ENCODE measurements at places on chromosomes 4 and X.

GRCh38 chr4:106208481-106209460, 107.2 kb downstream of the TBCK start:
- DNase-seq = no peak

GRCh38 chr4:105666693-105667092, 41.8 kb downstream of the INTS12 start:
- no peak for DNase-seq

- no peak for DNase-seq
Measured at GRCh38 chrX:116239944-116240840, 69.6 kb downstream of the AGTR2 start.

- DNase-seq = no peak
Measured at GRCh38 chr4:183556947-183557346, 52.1 kb downstream of the ING2 start.

DNA sequence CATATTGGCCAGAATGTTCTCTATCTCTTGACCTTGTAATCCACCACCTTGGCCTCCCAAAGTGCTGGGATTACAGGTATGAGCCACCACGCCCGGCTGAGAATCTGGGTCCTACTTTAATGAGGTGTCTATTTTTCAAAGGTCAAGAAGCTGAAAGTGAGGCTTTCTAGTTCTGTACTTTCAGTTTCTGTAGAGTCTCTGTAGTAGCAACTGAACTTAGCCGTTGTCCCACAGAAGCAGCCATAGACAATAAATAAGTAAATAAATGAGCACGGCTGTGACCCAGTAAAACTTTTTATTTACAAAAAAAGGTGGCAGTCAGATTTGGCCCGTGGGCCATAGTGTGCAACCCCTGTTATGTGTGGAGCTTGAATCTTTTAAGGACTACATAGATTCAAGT, 92.0 kb downstream of the FNIP2 start:
- no peak for DNase-seq

- DNase-seq = no peak
Measured at GRCh38 chr4:75511841-75512240, 2.4 kb downstream of the RCHY1 start.

DNA sequence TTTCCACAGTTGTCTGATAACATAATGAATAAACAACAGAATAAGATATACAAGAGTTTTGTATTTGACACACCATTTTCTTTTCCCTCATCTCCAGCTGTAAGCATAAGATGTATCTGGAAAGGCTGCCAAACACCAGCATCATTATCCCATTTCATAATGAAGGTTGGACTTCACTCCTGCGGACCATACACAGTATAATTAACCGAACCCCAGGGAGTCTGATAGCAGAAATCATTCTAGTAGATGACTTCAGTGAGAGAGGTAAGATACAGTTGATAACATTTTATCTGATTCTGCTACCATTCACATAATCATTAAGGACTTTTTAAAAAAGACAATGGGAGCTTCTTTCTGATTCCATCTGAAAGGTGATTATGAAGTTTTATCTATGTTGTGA, 535.2 kb downstream of the GALNTL6 start:
- DNase-seq = no peak

DNA sequence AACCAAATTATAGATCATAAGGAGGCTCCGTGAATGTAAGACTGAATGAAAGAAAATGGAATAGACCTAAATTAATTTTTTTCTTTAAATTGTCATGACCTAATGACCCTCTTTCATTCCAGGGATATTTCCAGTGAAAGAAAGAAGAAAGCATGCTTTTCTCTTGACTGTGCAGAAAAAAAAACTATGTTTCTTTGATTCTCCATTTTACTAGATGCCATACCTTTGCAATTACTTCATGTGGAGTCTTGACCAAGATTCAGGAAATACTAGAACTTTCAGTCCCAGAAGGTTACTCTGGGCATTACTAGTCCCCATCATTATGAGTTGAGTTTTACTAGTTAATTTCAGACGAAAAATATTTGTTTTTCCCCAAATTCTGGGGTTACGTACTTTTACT, 6.4 kb upstream of the COMMD8 start:
- no peak for DNase-seq

DNA sequence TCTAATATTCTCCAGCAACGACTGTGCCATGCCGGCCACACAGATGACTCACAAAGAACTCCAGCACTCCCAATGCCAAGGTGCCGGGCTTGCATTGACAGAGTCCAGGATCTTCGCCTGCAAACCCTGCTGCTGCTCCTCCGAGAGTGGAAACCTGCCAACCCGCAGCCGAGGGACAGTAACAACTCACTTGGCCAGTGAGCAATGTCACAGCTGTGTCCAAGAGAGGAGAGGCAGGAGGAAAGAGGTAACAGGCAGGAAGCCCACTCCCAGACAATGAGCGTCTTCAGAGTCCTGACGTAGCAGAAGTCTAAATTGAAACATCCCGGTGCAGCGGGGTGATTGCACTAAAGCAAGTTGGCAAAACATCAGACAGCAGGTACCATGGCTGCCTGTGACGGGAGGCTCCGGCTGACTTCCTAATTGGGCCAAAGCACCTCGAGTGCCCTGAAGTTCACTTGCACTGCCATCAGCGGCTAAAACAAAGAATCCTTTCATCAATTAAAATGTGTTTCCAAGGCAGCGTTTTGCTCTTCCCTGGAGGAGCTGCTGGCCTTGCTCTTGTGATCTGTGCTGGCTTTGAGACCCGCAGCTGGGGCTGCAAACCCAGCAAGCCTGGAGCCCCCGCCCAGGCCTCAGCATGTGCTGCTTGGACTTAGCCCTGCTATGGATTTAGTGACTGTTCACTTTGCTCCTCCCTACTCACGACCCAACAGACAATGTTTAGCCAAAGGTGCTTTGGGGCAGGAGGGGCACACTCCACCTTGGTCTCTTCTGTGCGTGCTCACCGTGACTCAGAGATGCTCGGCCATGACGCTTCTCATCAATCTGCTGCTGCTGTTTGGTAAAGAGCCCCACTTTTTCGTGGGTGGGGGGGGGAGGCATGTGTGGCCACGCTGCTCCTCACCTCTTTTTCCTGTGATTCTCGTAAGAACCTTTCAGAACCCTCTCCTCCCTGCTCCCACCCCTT, 36.5 kb downstream of the DCTD start:
- no peak for DNase-seq

GRCh38 chr4:88792821-88793220, 95.2 kb upstream of the NAP1L5 start:
- no peak for DNase-seq

DNA sequence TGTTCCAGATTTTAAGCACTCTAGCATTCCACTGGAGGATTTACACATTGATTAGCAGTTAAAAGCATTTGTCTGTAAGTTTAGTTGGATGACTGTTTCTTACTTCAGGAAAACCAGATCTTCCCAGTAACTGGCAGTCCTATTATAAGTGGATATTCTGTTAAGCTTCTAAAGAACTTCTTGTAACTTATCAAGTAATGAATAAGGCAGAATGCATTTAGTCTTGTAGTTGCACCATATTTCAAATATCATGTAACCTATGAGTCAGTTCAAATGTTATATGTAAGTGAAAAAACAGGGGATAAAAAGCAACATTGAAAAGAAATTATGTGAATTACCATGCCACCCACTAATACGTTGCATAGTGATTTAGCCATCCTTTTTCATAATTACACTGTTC, 30.2 kb upstream of the TENM3 start:
- DNase-seq = no peak

- no peak for DNase-seq
Measured at GRCh38 chrX:49103637-49104036, 19.9 kb downstream of the GPKOW start.

DNA sequence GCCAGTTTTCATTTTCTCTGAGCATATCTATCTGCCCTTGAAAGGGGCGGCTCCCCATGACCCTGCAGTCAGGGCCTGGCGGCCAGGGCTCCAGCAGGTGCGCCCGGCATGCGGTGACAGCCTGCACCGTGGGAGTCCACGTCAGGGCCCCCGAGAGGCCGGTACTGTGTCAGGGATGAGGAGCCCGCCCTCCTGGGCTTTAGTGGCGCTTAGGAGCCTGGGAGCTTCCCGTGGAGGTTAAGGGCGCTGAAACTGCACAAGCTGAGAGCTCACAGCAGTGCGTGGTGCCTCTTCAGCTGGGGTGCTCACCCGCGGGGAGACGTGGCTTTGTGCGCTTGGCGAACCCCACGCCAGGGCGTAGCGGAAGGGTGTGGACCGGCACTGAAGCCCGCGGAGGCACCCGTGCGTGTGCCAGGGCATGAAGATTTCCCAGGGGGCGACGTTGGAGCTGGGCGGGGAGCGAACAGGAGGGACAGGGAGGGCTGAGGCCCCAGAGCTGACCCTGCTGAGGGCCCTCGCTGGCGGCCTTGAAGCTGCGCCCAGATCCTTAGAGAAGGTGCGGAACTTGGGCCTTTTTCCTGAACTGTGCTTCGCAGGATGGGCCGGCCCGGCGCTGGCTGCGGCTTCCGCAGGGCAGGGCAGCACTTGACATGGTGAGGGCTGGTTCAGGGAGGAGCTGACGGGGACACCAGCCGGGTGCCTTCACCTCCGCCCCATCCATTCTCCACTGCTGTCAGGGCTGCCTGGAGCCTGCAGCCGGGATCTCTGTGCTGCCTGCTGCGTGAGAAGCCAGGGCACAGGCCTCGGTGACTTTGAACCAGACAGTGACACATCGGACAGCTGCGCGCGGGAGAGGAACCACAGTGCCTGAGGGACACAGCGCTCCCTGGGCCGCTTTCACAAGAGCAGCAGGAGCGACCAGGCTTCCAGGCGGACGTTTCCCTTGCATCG, 32.9 kb downstream of the HTT-AS start:
- peak; percentile 59 for DNase-seq

- DNase-seq = no peak
Measured at GRCh38 chr4:7165874-7166201, 26.5 kb upstream of the SORCS2 start.

- no peak for DNase-seq
Measured at GRCh38 chrX:129769467-129770154, 10.1 kb upstream of the SASH3 start.

DNA sequence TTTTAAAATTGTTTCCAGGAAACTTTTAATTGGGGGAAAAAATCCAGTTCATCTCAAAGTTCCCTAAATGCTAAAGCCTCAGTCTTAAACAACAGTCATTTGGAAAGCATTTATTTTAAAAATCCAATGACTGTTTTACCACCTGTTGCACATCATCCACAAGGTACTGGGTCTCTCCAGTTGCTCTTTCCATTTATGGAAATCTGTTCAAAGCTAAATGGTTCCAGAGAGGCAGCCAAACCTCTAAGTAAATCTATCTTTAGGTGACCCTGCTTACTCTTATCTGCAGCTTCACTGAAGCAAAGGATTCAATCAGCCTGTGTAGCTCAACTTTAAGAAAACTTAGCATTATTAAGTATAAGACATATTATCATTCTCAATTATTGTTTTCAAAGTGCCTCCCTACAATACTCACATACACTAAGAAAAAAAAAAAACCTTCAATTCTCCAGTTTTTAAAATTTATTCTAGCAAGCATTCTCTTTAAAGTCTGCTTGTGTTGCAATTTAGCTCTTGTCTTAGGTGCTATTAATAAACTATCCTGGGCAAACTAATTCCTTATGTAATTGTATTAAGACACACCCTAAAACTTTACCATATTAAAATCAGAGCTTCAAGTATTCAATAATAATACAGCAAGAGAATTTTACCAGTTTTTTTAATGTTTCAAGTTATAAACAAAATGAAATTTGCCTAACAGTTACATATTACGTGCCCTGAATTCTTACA, 60.6 kb downstream of the NOCT start:
- DNase-seq = no peak

DNA sequence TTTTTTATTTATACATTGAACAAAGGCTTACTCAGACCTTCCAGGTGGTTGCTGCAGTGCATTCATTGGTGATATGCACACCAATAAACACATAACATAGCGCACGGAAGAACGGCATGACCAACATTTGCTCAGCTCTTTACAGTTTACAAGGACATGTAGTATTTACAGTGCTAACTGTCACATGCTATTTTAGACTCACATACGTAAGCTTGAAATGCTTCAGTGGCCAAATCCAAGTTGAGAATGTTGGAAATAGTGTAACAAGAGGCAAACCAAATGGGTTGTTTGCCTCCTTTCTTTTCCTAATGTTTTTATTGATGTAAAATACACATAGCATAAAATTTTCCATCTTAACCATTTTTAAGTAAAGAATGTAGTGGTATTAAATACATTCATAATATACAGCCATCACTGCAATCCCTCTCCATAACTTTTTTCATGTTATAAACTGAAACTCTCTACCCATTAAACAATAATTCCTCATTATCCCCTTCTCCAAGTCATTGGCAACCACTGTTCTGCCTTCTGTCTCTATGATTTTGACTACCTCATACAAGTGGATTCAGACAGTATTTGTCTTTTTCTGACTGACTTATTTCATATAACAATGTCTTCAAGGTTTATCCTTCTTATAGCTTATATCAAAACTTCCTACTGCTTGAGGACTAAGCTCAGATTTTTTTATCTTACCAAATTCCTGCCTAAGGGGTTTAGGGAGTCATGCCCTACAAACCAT, 1722.9 kb upstream of the AGA start:
- no peak for DNase-seq

DNA sequence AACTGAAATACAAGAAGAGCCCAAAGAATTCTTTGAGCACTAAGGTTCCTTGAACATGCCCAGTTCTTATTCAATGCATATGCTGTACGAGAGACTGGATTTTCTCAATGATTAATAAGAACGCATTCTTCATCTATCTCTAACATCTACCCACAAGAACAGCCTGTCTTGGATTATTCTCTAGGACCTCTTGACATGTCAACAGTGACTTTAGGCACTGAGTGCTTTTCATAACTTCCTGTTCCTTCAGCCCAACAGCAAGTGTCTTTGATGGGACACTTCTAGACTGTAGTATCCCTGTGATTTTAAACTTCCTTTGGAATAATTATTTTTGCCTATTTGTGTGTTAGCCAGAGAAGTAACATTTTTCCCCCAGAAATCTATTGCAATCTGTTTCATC, 69.3 kb downstream of the OPHN1 start:
- DNase-seq = no peak

GRCh38 chr4:73862322-73862721, 6.9 kb upstream of the CXCL1 start:
- DNase-seq = no peak

GRCh38 chrX:45164021-45164621, 36.6 kb downstream of the DIPK2B start:
- DNase-seq = no peak

GRCh38 chr4:5921101-5921980, 28.5 kb upstream of the CRMP1 start:
- no peak for DNase-seq

DNA sequence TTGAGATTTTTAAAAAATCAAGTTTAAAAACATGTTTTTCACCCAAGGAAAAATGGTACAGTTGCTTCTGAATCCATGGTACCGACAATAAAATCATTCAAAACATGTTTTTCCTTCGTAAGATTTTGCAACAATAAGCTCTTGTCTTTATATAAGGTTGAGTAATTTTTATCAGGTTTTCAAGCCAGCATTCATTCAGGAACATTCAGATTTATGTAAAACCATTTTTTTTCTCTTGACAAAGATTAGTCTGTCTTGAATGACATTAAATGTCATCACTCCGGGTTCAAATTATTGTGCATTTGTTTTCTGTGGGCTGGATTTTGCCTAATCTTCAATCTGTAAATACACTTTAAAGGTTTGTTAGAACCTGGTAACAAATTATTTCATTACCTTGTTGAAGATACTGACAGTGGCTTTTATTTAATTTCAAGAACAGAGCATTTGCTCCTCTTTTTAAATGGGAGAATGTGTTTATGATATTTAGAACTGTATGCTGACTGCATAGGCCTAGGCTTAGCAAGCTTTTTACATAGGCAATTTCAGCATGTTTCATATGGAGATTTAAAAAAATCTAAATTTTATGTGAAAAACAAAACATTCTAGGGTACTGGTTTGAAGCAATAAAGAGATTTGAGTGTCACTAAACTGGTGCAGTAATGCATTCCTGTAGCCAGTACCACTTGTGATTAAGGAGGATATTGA, 336.4 kb upstream of the HAND2 start:
- DNase-seq = no peak

- no peak for DNase-seq
Measured at GRCh38 chr4:127249767-127250108, 383.0 kb upstream of the INTU start.

Data from natural killer cell (primary cell).